ENCODE measurements at places on chromosomes 4 and X.

DNA sequence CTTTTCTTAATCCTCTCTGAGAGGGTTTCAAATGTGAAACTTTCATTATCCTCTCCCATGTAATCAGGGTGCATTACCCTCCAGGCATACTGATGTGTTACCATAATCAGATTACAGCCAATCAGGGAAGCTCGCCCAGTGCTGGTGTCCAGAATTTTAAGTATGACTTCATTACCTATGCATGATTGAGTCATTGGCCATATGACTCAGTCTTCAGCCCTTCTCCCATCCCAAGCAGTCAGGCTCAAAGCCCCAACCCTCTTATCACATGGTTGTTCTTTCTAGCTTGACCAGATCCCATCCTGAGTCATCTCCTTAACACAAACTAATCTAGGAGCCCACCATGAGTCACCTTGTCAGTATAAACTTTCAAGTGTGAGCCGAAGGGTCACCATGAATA is 1668.1 kb upstream of the AGA start:
- no peak for DNase-seq

GRCh38 chrX:31240982-31241381 is 169.1 kb upstream of the FTHL17 start:
- DNase-seq, result no peak

DNA sequence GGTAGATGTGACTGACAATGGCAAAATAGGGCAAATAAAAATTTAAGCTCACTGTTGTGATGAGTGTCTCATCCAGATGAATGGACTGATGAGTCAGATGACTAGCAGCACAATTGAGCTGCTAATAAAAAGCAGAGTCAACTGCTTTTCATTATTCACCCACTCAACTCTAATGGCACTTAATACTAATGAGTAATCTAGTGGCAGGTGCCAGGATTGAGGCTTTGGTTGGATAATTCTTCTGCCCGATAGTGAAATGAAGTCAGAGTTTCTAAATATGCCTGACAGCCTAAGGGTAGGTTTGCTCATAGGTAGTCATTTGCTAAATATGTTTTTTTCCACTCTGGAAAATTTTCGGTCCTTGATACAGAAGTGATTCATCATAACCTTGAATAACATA is 10.4 kb downstream of the OGT start:
- DNase-seq, result peak; percentile 72

GRCh38 chr4:186757696-186758355 is 34.2 kb upstream of the FAT1 start:
- peak; percentile 73 for DNase-seq

- no peak for DNase-seq
Measured at GRCh38 chrX:20313899-20314298, 47.2 kb upstream of the RPS6KA3 start.

DNA sequence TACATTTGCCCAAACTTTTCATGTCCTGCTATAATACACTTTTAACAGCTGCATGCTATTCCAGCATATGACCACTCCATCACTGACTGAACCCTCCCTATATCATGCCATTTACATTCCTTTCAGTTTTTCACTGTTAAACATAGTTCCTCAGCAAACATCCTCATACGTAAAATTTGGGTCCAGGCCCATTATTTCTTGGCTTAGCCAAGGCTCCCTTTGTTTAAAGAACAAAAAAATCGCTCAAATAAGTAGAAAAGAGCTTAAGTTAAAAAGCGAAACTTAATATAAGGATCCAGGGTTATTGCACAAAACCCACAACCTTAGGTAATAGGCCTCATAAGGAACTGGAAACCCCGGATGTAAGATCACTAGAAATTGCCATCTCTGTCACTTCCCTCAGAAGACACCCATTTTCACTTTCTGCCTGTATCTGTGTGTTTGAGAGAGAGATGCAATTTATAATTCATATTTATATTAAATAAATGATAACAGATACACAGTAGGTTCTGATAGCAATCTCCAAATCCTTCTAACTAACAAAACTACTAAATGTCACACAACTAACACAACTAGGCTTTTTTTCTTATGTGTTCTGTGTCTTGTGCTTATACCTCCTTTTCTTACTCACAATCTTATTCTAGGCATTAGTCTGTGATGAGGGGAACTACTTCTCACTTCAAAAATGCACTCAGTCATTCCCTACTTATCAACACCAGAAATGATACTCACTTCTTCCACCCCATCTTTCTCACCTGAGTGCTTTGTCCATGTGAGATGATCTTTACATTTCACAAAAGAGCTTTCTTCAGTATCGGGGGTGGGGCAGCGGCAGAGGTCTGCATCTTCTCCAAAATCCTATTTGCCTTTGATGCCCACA is 59.9 kb upstream of the FAM241A start:
- no peak for DNase-seq

DNA sequence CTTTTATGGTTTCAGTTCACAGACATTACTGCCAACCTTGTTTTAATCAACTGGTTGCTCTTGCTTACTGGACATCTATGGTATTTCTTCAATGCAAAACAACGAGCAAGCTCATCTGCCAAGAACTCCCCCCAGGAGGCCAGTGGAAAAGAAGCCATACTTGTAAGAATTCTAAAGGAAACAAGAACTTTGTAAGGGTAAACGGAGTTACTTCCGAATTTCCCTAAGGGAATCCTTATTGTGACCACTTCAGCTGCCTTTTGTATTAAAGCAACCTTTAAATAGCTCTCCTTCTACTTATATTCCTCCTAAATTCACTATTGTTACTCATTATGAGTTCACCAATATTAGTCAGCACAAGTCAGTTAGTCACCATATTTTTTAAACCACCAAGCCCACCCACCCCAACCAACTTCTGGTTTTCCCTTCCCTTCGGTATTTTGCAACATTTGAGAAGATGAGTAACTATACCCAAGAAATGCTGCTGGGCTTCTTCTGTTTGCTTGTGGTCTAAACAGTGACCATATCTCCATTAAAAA is 602.8 kb upstream of the DIPK2B start:
- DNase-seq, result peak; percentile 95

- peak; percentile 27 for DNase-seq
Measured at GRCh38 chr4:3037957-3038461, 36.3 kb downstream of the HTT-AS start.

- peak; percentile 91 for DNase-seq
Measured at GRCh38 chr4:159926871-159927270, 824.0 kb downstream of the RAPGEF2 start.

DNA sequence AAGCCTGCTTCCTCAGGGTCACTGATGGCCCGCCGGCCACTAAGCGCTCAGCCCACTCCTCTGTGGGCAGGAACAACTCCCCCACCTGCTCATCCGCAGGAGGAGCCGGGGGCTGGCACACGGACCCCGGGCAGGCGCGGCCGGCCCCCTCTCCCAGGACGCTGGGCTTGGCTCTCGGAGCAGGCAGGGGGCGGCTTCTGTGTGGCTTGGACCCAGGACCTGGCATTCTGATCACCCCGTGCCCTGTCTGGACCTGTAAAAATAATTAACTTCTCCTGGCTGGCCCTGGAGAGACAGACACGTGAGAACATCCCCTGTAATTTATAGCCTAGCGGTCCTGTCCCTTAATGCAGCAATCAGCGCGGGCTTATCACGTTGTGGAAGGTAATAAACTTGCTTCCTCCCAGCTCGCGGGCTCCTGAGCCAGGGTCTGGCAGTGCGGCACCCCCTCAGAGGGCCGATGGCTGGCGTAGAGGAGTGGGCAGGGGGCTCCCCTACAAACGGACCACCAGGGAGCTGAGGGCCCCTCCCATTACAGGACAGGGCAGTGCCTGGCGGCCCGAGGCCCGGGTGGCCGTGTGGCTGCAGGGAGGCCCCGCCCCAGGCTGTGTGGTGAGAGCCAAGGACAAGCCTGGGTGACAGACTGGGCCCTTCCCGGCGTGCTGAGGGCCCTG is 84.5 kb upstream of the NKX1-1 start:
- DNase-seq, result no peak

DNA sequence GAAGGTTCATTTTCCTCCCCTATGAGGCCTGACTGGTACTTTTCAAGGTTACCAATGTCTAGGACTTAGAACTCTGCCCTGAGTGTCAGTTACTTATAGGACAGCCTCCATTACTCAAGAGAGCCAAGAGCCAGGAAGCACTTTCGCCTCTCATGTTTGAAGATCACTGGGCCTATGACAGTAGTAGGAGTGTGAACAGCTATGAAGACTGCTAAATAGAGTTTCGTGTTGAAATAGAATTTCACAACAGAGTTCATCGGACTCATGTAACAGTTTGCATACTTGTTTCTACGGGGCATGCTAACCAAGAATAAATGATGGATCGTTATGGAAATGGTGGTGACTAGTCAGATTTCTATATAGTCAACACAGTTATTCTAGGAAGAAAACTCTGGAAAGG is 97.8 kb upstream of the GPC4 start:
- DNase-seq, result no peak

DNA sequence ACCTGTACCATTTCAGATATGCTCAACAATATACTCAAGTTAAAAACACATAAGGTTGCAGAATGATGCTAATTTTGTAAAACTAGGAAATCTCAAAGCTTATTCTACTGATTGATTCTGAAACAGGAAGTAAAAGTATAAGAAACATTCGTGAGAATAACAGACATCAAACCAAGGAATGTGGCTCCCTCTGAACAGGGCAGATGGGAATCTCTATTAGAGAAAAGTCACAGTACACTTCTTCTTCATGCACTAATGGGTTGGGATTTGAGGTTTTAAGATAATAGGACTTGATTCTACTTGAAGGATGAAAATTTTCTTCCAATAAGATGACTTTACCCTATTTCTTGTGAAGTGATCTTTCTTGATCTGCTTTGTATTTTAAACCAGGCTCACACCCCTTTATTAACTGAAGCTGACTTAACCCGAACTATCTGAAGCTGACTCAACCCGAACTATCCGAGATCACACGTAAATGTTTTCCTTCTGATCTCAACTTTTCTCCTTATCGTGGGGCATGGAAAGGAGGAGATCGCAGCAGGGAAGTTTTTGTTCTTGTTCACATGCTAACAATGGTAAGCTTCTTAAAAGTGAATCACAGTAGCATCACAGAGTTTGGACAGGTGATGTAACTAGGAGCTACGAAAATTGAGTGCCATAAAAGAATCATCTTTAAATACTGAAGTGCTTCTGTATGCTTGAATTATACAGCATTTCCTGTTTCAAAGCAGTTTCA is 363.1 kb upstream of the ZFP42 start:
- no peak for DNase-seq
